ENCODE measurements at places on chromosomes 5 and 9.

- DNase-seq = no peak
Measured at GRCh38 chr9:133945977-133946753, 46.0 kb downstream of the VAV2 start.

DNA sequence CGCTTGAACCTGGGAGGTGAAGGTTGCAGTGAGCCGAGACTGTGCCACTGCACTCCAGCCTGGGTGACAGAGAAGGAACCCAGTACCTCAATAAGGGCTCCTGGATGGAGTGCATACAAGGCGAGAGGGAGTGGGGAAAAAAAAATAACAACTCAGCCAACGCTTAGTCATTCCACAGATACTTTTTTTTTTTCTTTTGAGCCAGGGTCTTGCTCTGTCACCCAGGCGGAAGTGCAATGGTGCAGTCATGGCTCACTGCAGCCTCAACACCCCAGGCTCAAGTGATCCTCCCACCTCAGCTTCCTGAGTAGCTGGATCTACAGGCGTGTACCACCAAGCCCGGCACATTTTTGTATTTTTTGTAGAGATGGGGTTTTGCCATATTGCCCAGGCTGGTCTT lies 59.5 kb upstream of the GGTA1 start:
- peak; percentile 17 for DNase-seq

DNA sequence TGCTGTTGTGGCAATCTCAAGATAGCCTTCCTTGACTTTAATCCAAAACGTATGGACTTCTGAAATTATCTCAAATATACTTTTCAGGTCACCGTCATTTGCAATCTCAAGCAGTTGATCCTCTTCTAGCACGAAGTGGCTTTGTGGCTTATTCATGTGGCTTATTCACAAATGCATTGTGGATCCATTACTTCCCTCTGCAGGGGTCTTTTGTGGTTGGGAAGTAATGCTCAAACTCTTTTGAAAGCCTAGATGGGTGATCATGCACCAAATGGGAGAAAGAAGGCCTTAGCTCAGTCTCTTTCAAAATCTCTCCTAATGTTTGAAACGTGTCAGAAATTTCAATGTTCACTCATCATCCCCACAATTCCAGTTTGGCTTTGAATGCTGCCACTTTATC lies 597.2 kb upstream of the CDH10 start:
- DNase-seq = no peak

DNA sequence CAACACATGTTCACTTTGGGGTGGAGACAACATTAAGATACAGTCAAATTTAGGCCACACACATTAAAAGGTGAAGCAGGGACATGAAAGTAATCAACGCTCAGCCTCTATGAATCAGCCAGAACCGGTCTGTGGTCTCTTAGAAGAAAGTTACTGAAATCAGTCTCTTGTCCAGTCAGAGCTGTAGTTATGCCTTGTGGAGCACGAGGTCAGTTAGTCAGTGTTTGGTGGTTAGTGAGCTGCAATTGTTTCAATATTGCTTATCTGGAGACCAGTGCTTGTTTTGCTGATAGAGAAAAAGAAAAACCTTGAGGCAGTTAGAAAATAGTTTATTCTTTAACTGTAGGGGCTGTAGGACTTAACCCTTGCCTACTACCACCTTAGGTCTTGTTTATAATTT lies 157.8 kb upstream of the RASEF start:
- no peak for DNase-seq

DNA sequence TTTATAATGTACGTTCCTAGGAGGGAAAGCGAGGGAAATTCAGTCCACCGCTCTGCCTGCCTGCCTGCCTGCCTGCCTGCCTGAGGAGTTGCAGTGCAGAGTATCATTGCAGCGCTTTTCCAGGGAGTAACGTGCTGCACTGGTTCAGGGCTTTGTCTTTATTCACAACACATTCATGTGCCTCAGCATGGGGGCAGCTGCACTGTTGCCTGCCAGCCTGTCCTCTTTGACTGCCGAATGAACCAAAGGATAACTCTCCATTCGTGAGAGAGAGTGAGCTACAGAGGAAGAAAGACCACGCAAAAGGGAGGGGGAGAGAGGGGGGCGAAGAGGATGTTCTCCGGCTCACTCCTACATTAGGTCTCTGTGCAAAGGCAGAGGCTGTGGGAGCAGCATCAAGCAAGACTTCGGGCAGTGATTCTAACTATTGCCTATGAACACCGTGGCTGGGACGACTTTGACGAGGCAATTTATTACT lies 791.2 kb downstream of the MAT2B start:
- DNase-seq = no peak

GRCh38 chr9:28707616-28708015 lies 1134.3 kb upstream of the C9orf72 start:
- DNase-seq = no peak

GRCh38 chr9:118326326-118326725 lies 622.1 kb downstream of the TLR4 start:
- DNase-seq = no peak

GRCh38 chr5:123916345-123917121 lies 404.6 kb downstream of the CSNK1G3 start:
- DNase-seq = no peak

DNA sequence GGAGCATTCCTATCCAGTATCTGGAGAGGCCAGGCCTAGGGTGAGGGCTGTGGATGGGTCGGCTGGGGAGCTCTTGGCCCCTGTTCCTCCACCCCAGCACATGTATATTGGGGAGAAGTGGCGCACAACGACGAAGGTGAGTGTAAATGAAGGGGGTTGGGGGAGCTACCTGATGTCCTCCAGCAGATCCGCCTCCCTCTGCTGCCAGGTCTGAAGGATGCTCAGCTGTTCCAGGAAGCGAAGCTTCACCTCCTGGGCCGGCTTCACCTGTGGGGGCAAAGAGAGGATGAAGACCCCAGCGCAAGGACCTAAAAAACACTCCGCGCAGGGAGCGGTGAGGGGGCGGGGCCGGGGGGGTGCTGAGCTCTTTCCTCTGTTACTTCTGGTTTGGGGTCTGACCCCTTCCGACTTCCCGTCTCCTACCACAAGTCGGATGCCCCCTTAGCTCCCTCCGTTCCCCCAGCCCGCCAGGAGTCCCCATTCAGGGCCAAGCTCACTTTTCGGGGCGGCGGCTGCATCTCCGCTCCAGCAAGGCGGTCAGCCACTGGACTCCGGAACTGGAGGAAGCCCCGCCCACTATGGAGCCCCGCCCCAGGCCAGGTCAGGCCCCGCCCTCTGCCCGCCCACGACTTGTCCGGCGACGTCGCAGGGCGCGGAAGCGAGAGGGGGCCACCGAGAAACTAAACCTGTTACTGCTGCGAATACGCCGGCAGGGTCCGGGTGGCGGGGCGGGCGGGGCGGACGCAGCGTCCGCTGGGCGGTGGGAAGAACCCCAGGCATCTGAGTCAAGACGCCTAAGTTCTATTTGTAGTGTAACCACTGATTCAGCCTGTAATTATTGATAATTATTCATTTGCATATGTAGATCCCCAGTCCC lies at the start of gene FCHSD1:
TSS of gene FCHSD1 (minus strand) at position 568 of the 877 bp plus-strand sequence. CDS start at position 518, 50 bp downstream.
- peak; percentile 89 for DNase-seq

DNA sequence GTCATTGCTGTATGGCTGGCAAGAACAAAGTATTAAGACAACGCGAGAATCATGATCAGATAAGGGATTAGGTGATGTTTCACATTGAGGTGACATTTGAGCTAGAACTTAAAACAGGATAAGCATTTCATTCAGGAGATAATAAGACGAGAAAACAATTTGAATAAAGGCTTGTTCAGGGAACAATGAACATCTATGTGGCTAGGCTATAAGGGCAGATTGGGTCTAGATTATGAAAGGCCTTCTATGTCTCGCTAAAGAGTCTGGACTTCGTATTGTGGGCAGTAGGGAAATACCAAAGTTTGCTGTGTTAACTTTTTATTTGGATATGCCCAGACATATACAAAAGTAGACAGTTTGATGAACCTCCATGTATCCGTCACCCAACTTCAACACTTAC lies 6.9 kb downstream of the MRPL22 start:
- no peak for DNase-seq

DNA sequence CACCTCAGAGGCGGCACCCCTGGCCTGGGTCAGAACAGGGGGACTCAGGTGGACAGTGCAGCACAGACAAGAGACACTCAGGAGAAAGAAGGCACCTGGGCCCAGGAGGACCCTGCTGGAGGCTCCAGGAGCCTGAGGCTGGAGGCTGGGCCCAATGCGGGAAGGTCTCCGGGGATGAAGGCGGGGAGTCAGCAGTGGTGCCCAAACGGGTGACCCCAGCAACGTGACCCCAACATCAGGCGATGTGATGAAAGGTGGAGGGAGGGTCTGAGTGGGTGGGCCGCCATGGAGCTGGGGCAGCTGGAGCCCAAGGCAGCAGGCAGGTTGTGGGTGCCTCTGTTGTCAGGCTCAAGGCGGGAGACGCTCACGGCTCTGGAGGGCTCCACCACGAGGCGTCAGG lies 37.5 kb downstream of the LPCAT1 start:
- no peak for DNase-seq

GRCh38 chr9:3181049-3181953 lies 337.4 kb upstream of the PUM3 start:
- DNase-seq = no peak

GRCh38 chr5:41876678-41877077 lies 6.5 kb upstream of the OXCT1 start:
- no peak for DNase-seq

- DNase-seq = no peak
Measured at GRCh38 chr5:89313044-89313443, 430.1 kb upstream of the MEF2C start.

DNA sequence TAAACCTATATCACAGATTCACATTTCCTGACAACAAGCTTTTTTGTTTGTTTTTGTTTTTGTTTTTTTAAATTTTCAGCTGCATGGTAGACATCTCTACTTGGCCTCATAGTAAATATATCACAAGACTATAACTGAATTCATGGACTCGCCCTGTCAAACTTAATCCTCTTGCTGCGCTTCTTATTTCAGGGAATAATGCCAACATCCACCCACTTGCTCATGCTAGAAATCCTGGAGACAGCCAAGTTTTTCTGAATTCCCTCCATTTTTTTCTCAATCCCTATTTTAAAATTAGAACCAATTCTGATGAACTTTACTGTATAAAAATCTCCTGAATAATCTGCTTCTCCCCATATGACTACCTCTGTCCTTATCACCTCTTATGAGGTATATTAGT lies 283.6 kb upstream of the RPS23 start:
- DNase-seq = no peak

DNA sequence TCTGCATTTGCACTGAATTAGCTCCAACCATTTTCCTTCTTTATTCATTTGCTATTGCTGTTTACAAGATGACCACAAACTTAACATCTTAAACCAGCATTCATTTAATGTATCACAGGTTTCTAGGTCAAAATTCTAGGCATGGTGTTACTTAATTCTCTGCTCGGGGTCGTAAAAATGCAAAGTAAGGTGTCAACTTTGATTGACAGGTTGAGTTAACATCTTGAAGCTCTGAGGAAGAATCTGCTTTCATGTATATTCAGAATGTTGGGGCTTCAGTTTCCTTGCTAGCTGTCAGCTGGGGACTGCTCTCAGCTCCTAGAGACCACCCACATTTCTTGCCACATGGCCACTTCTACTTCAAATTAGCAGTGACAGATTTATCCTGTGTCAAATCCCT lies 348.7 kb upstream of the GRIN3A start:
- no peak for DNase-seq

DNA sequence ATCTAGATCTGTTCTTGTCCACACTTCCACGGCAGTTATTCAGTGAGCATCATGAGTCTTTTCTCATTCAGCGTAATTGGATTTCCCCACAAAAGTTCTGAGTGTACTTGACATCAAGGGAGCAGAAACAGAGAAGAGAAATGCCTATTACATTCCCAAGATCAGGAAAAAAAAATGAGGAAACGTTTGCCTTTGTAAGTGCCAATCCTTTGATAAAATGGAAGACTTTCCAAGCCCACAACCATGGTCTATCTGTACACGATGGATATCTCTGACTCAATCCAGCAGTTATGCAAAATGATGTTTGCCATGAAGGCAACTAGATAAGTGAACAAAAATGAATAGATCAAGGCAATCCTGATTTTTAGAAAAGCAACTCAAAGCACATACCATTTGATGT lies 235.9 kb downstream of the DOCK8 start:
- no peak for DNase-seq

- DNase-seq = peak; percentile 25
Measured at GRCh38 chr9:37370968-37371563, 51.4 kb upstream of the GRHPR start.

GRCh38 chr9:34611251-34611810 lies 566 bp downstream of the RPP25L start:
- DNase-seq = no peak

GRCh38 chr5:134003064-134003816 lies 1.5 kb downstream of the VDAC1 start:
- no peak for DNase-seq

Measured in CD4-positive, alpha-beta T cell treated with Interferon alpha-2 for 1 hour (primary cell).